ENCODE measurements at places on chromosomes 1 and 21.

GRCh38 chr1:58325866-58326265 lies 220.7 kb downstream of the OMA1 start:
- no peak for DNase-seq

DNA sequence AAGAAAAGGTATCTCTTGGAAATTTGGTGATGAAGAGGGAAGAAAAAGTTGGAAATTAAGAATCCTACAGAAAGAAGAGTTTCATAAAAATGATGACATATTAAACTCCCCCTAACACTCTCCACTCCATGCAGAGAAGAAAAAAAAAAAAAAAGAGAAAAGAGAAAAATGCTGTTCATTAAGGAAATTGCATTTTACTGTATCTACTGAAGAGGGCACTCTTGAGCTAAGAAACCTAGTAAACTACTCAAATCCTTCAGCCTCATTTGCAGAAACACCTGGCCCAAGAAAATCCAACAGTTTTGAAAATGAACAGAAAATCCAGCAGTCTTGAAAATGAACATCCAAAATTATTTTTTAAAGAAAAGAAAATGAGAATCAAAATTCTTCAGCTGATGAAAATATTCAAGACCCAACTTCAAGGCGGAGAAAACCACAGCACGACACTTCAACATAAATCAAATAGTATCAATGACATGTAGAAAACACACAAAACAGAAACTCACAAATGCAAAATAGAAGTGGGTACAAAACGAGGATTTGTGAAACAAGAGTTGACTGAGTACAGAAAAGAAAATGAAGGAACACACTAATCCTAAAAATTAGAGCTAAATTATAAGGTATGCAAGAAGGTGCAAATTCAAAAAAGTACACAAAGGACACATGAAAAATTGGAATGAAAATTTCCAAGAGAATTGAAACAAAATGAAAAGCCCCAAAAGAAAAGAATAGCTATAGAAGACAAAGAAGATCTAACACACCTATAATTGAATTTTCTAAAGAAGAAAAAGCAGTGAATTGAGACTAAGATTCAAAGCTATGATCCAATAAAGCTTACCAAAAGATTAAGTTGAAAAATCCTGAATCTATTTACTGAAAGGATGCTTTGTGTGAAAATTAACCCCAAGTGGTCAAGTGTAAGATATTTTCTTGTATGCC lies 73.2 kb upstream of the DNAJC6 start:
- peak; percentile 43 for DNase-seq

DNA sequence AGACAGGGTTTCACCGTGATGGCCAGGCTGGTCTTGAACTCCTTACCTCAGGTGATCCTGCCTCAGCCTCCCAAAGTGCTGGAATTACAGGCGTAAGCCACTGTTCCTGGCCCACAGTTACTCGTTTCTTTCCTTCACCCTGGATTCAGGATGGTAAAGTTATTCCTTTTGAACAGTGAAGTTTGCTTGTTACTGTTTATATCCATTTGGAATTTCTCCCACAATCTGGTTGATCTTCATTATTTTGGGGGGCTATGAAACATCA lies 43.0 kb downstream of the WDR4 start:
- no peak for DNase-seq

- peak; percentile 8 for DNase-seq
These were observed 66.0 kb upstream of the EFHD2 start for GRCh38 chr1:15343729-15344128.

- no peak for DNase-seq
These were observed 21.5 kb upstream of the SLC25A34 start for GRCh38 chr1:15714406-15715136.

- no peak for DNase-seq
These were observed 33.1 kb downstream of the MAN1C1 start for GRCh38 chr1:25649505-25650288.

DNA sequence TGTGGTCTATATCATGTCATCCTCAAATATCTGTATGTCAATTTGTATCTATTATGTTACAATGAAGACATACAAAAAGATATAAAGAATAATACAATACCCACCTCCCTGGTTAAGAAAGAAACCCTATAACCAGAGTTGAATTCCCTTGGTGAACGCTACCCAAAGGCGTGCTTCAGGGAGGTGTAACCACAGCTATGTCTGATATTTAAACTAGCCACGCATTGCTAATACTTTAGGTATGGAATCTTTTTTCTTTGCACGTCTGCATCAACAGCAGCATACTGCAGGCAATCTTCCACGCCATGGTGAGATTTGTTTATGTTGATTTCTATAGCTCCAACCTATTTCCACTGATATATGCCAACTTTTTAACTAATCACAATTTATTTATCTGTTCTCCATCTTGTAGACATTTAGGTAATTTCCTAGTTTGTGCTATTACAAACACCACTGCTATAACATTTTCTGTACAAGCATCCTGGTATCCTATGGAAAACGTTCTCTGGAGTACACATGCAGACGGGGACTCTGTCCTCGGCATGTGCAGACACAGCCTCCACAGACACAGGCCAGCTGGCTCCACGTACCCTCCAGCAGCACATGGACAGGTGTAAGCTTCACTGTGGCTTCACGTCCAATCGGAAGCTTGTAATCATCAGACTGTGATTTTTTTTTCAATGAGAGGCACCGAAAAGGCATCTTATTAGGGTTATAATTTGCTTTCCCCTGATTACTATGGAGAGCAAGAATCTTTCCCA lies 58.5 kb downstream of the HSF2BP start:
- no peak for DNase-seq

GRCh38 chr1:41514381-41514780 lies 29.9 kb upstream of the EDN2 start:
- DNase-seq: no peak

DNA sequence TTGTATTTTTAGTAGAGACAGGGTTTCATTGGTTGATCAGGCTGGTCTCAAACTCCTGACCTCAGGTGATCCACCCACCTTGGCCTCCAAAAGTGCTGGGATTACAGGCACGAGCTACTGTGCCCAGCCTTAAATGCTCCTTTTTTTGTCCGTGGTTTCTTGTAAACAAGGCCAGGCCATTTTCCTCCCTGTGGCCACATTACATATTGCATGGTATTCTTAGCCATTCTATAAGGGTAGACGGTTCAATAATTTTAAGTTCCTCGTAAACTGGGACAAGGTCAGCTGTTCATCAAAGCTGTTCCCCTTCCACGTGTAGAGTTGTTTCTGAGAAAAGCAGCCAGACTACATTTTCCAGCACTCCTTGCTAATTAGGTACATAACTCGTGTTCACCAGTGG lies 10.3 kb upstream of the LUZP1 start:
- no peak for DNase-seq

DNA sequence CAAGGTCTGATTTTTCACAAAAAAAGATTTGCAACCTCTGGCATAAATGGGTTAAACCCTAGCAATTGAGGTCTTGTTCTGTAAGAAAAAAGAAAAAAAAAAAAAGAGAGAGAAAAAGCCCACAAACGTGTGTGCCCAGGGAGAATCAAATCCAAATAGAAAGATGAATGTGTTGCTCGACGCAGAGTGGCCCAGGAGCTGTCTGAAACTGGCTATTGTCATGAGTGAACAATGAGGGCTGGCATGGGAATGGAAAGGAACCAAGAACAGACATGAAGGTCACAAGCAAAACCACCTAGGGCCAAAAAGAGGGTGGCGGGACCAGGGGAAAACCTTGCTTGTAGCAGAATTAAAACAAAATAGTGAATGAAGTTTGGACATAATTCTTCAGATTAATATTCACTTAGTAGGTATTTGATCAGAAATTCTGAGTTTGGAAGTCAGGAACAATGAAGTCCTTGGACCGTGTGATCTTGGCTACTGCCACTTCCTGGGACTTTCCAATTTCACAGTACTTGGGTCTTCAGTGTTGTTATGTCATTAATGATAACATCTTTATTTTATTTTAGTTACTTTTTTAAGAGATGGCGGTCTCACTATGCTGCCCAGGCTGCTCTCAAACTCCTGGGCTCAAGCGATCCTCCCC lies 3.1 kb downstream of the ENO1 start:
- no peak for DNase-seq

- peak; percentile 31 for DNase-seq
These were observed 798 bp downstream of the ZBED6 start for GRCh38 chr1:203796236-203796605.

GRCh38 chr1:180083164-180083563 lies 71.5 kb upstream of the QSOX1 start:
- DNase-seq: no peak

- no peak for DNase-seq
These were observed 25.3 kb downstream of the ACTA1 start for GRCh38 chr1:229408458-229409037.

DNA sequence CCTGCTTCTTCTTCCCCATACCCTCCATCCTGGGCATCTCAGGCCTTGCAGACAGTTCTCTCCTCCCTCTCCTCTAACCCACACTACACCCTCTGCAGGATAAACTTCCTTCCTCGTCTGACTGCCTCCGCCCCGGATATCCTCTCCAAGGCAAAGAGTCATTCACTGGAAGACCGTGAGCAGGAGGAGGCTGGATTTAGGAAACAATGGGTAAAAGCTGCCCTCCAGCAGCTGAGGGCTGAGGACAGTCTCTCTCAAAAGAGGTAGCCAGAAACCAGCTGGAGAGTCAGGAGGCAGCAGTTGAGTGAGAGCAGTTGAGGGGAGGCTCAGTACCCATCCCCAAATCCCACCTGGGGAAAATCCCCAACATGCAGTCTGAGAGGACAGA lies 1.4 kb downstream of the CSRP1 start:
- no peak for DNase-seq

- no peak for DNase-seq
These were observed 188.1 kb upstream of the KIAA0040 start for GRCh38 chr1:175380521-175381300.

DNA sequence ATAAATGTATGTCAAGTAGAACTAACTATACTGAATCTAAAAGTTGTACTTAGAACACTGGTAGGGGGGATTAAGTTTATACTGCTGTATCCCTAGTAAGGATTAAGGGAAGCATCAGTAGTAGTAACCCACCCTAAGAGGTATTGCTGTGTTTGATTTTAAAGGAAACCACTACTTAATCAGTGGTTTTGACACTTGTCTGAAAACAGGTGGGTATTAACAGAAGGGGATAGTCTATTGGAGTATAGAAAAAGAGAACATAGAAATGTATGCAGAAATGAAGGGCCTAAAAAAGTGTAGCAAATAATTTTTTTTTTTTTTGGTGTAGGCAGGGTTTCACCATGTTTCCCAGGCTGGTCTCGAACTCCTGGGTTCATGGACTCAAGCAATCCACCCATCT lies 2.2 kb downstream of the MIGA1 start:
- no peak for DNase-seq

DNA sequence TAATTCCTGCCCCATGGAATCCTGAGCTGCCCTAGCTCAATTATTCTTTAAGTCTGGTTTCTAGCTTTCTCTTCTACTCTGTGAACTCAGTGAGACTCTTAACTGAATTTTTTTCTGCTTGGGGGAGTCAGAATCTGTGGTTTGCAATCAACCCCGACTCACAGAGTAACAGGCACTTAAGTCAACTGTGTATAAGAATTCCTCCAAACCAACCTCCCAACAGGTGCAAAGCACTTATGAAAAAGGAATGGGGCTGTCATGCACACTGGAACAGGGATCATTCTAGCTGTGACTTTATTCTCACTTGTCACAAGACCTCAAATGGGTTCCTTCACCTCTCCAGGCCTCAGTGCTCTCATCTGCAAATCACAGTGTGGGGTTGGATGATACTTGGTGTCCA lies 60.3 kb upstream of the SYT6 start:
- no peak for DNase-seq

GRCh38 chr1:201637282-201638079 lies 98.6 kb downstream of the NAV1 start:
- DNase-seq: no peak

DNA sequence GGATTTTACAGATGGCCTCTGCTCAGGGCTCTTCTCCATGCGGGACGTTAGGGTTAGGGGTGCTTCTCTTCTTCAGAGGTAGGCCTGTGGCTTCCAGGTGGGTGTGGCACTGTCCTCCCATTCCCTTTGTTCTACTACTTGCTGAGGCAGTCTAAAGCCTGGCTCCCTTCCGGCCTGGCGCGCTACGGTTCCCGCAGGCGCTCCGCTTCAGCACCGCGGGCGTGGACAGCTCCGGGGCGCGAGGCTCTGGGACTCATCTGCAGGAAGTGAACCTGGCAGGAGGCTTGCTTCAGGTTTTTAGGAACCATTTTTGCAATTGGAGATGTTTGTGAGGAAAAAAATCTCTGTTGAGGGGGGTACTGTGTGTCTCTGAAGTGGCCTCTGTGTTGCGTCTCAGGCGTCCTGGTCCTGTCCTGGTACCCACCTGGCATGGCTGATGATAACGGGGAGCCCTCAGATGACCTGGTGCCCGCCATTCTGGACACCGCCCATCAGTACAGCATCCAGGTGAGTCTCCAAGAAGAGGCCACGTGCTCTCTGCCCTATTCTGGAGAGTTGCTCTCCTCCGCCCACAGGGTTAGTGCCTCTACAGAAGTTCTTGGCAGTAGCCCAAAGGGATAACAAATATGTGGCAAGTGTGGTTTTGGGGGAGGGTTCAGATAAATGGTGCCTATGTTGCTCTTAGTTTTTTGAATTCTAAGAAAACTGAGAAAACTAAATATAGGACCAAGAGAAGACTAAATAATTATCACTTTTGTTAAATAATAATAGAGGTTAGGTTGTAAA lies 1.9 kb downstream of the MANEAL start:
- DNase-seq: peak; percentile 18

- no peak for DNase-seq
These were observed 316.5 kb upstream of the USP24 start for GRCh38 chr1:55531644-55532043.

GRCh38 chr1:197773856-197774255 lies 1.4 kb downstream of the DENND1B start:
- no peak for DNase-seq

Data from NCI-H446 (cell line).